ENCODE measurements at places on chromosomes 12 and 14.

GRCh38 chr12:114628199-114628598, 55.8 kb downstream of the TBX3 start:
- DNase-seq = no peak

- DNase-seq = peak; percentile 43
These were observed 22.3 kb downstream of the PLEKHG3 start for GRCh38 chr14:64726585-64726890.

- DNase-seq = no peak
These were observed 204.3 kb upstream of the SEL1L start for GRCh38 chr14:81737938-81738337.

- DNase-seq = no peak
These were observed 18.7 kb upstream of the YBX3 start for GRCh38 chr12:10741845-10742244.

- no peak for DNase-seq
These were observed 13.6 kb downstream of the CCDC198 start for GRCh38 chr14:57480051-57480450.

DNA sequence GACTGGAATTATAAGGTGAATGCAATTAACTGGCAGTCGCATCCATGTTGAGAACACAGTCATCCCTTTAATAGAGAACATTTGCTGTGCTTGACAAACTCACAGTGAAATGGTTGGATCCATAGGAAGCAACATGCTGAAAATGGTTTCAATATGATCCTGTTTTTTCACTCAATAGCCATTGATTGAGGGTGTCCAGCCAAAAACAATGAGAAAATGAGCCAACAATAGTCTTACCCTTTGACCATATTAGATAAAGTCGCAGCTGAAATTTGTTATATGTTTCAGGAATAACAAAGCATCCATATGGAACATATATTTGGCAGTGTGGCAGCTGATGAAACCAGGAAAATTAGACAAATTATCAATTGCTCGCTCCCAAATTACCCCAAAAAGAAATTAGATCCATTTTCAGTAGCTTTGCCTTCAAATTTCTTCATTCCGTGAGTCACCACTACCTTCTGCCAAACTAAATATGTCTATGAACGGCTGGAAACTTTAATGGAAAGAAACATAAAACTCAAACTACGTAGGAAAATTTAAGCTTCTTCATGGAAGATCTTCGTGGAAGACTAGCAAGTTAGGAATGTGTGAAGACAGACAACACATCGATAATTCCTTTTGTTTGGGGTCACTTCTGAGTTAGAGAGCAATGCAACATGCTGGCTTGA, 17.4 kb downstream of the IGF1 start:
- DNase-seq = no peak

Data from stimulated activated CD4-positive, alpha-beta T cell treated with anti-CD3 and anti-CD28 coated beads, Interleukin-15, amount 100 ng/mL, for 24 hours (primary cell).